ENCODE measurements at places on chromosomes 6 and 20. TPM values are rescaled to one million over a fixed set of nuclear protein-coding genes. Genes with fewer than 3 reads are reported as not detected.

Gene SAMD3
- total RNA-seq, result 3.1 TPM

DNA sequence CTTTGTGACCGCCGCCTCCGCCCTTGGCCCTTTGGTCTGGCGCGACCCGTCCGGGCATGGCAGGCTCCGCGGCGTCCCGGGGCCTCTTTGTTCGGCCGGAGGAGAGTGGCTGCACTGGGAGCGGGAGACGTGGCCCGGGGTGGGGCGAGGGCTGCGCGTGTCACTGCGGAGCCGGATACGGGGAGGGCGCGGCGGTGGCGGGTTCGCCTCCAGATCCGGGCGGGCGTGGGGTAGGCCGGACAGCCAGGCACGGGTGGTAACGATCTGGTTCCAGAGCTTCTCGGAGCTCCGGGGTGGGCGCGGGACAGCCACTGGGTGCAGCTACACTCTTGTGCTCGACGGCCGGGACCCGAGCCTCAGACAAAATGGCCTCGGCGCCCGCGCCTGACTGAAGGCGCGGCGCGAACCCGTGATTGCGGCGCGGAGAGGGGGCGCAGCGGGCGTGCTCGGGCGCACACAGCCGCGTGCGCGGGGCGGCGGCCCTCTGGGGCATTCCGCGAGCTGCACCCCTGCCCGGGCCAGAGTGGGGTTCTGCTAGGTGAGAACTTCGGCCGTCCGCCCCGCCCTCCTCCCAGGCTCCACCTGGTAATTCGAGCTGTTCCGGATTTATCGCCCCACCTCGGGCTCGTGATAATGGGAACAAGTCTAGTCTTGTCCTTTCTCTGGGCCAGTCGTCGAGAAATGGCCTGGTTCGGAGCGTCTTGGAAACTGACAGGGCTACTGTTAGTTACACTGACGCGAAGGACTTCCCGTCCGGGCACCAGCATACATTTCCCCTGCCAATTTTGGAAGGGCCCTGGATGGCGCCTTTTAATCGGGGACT is 1.0 kb downstream of the LOC128125822 start:
- peak overlapping the region; percentile 85 for H3K4me3 ChIP-seq
- peak overlapping the region; percentile 99 for H3K27ac ChIP-seq
- peaks cover 15% of the 10 kb centered on the region for H3K36me3 ChIP-seq
- DNase-seq, result peak; percentile 55

Gene NXT1
- total RNA-seq, result 25.5 TPM

GRCh38 chr6:165245287-165245686 is 64.1 kb downstream of the C6orf118 start:
- no peaks in the 10 kb centered on the region for H3K4me1 ChIP-seq
- DNase-seq, result peak; percentile 2
- H3K27me3 ChIP-seq, result no peaks in the 10 kb centered on the region
- H3K27ac ChIP-seq, result no peak overlapping the region

DNA sequence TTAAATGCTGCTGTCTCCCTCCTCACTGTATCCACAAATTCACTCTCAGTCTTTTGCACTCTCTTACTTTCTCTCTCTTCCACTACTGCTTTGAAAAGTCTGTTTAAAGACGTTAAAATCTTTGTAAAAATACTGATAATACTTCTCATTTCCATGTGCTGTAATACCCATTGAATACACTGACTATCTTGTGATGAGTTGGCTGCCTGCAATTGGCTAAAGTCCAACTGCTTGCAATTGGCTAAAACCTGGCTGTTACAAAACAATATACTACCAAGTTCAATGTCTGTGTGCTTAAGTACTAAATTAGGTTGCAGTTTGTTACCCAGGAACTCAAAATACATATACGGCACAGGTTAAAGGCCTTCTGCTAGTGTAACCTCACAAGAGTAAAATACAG is 264.8 kb downstream of the THBS2 start:
- no peaks in the 10 kb centered on the region for H3K36me3 ChIP-seq
- H3K4me1 ChIP-seq, result no peaks in the 10 kb centered on the region
- H3K4me3 ChIP-seq, result no peak overlapping the region
- DNase-seq, result peak; percentile 44

DNA sequence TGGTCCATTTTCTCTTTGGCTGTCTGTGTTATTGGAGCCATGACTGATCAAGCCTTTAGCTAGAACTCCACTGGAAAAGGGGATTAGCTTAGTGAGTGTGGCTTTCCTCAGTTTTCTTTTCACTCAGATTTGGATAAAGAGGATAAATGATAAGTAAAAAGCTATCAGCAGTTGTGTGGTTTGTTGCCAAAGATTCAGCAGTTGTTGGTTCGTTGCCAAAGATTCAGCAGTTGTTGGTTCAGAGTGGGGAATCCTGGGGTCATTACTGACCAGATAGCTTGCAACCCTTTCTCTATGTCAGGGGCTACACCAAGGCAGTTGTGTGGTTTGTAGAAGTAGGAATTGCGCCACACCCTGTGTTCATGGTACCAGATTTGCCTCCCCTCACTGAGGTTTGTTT is 107.7 kb upstream of the SCP2D1 start:
- peak; percentile 40 for DNase-seq
- H3K4me1 ChIP-seq, result peaks cover 16% of the 10 kb centered on the region
- no peaks in the 10 kb centered on the region for H3K36me3 ChIP-seq
- H3K4me3 ChIP-seq, result no peak overlapping the region

- H3K4me3 ChIP-seq, result no peak overlapping the region
- DNase-seq, result peak; percentile 90
- H3K36me3 ChIP-seq, result peaks cover 3% of the 10 kb centered on the region
- H3K4me1 ChIP-seq, result peaks cover 32% of the 10 kb centered on the region
Observed at GRCh38 chr6:133991096-133991593, 38.1 kb downstream of the TBPL1 start.

Gene PLTP
- total RNA-seq, result 5.0 TPM

Gene KHDC1L
- not detected for total RNA-seq

Gene THBD
- total RNA-seq, result under 0.01 TPM

Measured in IMR-90 (cell line).